OCI-LY7 (cell line): ENCODE measurements at places on chromosomes 6 and 20. TPM values are rescaled to one million over a fixed set of nuclear protein-coding genes. Genes with fewer than 3 reads are reported as not detected.

DNA sequence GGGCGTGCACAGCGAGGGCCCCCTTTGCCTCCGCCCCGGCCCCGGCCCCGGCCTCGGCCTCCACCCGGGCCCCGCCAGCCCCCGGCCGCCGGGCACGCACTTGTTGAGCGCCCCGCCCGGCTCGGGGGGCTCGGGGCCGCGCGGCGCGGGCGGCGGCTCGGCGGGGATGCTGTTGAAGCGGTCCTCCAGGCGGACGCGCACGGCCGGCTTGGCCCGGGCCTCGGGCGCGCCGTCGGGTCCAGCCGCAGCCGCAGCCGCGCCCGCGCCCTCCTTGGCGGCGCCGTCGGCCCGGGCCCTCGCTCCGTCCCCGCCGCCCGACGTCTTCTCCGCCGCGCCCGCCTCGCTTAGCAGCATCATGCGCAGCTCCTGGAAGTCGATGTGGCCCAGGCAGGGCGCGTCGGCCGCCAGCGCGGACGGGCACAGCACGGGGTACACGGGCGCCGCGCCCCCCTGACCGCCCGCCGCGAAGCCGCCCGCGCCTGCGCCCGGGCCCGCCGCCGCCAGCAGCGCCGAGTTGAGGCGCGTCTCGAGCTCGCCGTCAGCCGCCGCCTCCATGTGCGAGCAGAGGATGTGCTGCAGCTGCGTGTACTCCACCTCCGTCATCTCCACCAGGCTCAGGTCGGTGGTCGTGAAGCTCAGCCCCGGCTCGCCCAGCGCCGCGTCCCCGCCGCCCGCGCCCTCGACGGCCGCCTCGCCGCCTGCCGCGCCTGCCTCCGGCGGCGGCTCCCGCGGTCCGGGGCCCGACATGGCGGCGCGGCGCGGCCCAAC lies 514 bp downstream of the TCFL5 start:
- DNase-seq = peak; percentile 45

GRCh38 chr6:138863321-138863720 lies 67.4 kb downstream of the ECT2L start:
- no peak for DNase-seq

GRCh38 chr20:22333885-22334545 lies 250.4 kb downstream of the FOXA2 start:
- peak; percentile 66 for DNase-seq

GRCh38 chr20:17490501-17490900 lies 40.7 kb downstream of the BFSP1 start:
- DNase-seq = no peak

GRCh38 chr6:25278261-25278913 lies 787 bp upstream of the CARMIL1 start:
- no peak for DNase-seq

DNA sequence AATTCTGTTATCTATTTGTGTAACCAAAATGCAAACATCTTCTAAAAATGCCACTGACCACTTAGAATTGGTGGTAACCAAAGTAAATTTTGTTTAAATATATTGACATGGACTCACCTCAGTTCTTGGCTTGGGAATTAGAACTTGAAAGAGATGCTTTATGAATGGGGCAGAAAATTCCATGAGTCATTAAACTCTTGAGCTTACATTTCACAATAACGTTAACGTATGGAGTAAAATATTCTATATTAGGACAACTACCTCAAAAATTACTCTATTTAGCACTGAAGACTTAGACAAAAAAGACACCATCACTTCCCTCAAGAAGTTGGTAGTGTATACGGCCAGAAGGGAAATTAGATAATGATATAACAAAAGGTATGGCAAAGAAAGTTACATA lies 752.2 kb upstream of the MARCKS start:
- no peak for DNase-seq

- DNase-seq = no peak
These were observed 182.6 kb upstream of the NOX3 start for GRCh38 chr6:155638200-155638599.

- no peak for DNase-seq
These were observed 49.1 kb upstream of the PLCB1 start for GRCh38 chr20:8082989-8083388.

DNA sequence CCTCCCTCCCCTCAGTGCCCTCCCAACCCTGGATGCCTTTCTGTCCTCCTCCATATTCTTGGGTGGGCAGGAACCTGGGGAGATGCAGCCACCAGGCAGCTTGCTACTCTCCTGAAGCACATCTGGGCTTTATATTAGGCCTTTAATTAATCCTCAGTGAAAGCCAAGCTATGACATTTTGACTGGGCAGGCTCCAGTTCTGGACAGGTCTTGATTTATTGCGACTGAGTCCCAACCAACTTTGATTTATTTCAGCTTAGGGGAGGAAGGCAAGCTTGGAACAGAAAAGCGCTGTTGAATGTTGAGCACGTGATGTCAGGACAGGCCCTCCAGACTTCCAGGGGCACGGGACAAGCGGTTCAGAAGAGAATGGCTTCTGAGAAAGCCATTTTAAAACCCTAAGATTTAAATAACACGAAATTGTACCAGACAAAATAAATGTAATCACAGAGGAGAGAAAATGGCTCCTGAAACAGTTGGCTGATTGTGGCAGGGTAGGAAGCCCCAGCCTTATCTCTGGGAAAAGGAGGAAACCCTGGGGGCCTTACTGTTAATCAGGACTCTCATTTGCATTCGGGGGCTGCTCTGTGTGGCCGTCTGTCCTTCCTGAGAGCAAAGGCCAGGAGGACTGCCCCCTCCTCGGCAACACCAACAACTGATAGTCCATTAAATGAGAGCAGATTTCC lies 294.2 kb downstream of the FOXC1 start:
- no peak for DNase-seq

DNA sequence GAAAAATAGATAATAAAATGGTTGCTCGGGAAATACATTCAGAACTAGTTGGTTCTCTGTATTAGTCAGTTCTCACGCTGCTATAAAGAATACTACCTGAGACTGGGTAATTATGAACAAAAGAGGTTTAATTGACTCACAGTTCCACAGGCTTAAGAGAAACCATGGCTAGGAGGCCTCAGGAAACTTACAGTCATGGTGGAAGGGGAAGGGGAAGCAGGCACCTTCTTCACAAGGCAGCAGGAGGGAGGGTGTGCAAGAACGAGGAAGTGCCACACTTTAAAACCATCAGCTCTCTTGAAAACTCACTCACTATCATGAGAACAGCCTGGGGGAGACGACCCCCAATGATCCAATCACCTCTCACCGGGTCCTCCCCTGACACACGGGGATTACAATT lies 24.2 kb upstream of the SNX9 start:
- DNase-seq = no peak

The SYNDIG1 gene
- not detected in 2 replicates for total RNA-seq

The THBD gene
- not detected in 2 replicates for total RNA-seq

The DEFB124 gene
- not detected in 2 replicates for total RNA-seq

The CLDN20 gene
- total RNA-seq = not detected in 2 replicates
